ENCODE measurements at places on chromosomes 5 and 9.

DNA sequence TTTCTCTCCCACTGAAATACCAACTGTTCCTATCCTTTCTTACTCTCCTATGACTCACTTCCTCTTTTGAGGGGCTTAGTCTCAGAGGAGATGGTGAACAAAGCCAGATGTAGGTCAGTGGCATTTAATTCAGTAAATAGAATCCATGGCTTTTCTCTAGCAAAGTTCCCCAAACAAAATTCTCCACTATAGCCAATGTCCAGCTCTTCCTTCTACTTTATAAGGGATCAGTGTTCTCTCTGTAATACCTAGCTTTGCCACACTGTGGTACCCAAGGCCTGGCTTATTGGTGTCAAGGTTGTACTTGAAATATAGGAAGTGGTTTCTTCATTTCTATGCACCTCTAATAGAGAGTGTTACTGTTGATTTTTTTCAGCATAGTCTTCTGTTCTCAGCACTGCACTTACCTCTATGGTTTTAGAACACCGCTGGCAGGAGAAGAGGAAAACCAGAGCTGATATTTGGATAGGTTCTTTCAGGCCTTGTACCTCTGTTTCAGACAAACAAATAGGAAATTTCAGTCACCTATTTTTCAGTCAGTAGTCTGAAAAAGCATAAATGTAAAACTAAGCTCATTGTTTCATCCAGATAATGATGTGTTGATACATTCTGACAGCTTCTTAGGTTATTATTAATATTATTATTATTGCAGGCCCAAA is 40.6 kb upstream of the ITGA2 start:
- no peak for DNase-seq

DNA sequence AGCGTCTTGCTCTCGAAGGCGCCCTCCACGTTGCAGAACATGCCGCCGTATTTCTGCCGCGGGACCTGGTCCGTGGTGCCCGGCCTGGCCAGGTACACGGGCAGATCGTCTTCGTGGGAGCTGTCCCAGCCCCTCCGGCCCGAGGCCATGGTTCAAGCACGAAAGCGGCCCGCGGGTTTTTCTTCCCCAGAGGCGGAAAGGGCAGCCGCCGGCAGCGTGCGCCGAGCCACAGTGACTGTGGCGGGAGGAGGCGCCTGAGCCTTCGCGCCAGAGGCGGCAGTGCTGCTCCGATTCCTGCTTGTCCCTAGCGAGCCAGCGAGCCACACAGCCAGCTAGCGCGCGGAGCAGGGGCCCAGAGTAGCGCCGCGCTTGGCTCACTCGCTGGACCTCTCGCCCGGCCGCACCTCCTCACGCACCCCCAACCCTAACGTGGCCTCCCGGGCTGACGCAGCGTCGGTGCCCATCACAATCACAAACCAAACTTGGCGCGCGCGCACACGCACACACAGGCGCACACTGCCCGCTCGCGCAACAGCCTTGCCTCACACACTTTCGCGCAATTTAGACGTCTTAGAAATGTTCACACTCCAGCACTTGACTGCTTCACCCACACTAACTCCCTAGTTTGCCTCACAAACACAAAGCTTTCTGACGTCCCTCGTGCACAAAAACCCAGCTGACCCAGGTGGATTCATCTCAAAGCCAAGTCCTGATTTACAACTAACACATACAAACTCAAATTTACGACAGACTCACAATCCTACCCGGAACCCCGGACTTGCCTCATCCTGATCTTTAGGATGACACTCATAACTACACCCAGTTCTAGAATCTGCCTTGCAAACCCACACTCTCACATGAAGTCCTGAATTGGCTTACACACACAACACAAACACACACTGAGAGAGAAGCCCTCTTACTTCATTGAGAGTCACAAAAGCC is at the start of gene DPYSL3:
DPYSL3 (minus strand) TSS at position 359 of the 942 bp plus-strand sequence; CDS start at position 149, 210 bp downstream.
- no peak for DNase-seq

- no peak for DNase-seq
Measured at GRCh38 chr5:154829589-154830218, 20.7 kb downstream of the FAXDC2 start.

DNA sequence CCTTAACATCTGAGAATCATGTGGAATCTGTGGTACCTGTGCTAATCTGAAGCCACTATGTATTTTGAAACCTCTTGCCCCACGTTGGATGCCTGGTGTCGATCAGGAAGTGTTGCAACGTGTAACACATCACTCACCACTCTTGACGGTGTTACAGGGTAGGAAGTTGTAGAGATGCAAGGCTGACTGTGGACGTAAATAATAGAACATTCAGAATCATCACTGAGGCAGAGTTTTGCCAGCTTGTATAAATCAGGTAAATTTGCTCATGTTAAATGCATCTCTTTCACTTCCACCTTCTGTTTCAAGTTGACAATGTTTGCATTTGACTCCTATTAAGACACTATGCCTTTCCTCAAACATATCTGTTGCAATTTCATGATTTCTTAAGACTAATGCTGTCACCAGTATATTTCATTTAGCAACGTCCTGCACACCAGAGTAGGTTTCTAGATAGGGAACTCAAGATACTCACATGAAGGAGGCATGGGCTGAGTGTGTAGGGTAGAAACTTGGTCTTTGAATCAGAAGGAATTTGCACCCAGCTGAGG is 38.1 kb downstream of the BASP1 start:
- no peak for DNase-seq

DNA sequence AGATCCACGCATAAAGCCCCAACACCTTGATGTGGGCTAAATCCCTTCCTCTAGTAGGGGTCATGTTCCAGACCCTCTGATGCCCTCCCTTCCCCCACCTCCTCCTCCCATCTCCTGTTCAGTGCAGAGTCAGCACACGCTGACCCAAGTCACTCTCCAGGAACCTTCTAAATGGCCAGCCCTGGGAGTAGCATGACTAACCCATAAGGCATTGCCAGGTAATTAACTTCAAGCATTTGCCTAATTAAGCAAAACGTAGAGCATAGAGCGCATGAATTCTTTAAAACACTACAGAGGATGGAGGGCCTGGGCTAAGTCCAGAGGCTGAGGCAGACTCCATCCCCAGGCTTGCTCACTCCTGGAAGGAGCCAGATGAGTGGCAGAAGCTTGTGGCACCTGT is 276.3 kb upstream of the MSX2 start:
- no peak for DNase-seq

DNA sequence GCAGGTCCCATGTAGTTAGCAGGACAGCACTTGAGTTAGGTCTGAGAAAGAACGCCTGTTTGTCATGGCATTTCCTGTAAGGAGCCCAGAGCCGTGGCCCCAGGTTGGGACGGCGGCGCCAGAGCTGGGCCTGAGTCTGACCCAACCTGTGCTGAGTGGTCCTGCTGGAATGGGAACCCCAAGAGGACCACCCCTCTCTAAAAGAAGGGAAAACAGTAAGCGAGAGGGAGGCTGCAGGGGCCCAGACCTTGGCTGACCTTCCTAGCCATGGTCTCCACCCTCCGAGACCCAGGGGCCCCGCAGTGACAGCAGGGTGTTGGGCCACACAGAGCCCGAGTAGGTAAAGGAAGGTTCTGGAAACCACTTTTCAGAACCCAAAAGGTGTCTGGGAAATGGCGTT is 1.8 kb upstream of the LRRC14B start:
- DNase-seq: no peak

DNA sequence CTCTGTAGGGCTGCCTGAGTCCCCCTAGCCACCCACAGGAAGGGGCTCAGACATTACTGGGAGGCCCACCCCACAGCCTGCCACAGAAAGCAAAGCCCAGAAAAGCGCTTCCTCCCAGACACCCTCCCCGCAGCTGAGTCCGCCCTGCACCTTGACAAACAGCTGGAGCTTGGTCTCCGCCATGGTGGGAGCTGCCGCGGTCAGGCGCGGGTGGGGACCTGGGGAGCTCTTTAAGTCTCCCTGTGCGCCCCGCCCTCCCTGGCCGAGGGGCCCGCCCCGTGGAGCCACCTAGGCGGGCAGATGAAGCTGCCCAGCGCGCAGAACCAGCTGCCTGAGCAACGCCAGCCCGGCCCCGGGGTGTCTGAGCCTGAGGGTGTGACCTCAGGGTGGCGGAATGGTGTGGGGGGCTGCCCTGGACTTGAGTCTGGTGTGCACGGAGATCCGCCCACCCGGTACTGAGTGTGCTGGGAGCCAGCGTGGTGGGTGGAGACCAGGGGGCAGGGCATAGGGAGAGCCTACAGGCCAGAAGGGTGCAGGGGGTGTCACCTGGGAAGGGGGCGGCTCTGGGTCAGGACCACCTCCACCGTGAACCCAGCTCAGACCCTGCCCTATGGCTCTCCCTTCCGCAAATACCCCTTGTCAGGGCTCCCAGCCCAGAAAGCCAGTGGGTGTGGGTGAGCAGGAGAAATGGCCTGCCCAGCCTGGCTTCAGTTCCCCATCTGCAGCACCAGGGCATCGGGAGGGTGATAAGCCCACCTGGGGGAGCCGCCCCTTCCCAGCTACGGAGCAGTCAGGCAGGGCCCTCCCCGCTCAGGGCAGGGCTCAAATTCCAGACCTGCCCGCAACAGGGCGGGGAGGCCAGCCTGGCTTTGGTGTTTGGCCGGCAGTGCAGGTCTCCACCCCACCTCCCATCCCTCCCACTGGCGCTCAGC is at the start of gene CLIC3:
CLIC3 (minus strand) TSS at position 208 of the 932 bp plus-strand sequence; CDS start at position 183, 25 bp downstream.
- peak; percentile 48 for DNase-seq

DNA sequence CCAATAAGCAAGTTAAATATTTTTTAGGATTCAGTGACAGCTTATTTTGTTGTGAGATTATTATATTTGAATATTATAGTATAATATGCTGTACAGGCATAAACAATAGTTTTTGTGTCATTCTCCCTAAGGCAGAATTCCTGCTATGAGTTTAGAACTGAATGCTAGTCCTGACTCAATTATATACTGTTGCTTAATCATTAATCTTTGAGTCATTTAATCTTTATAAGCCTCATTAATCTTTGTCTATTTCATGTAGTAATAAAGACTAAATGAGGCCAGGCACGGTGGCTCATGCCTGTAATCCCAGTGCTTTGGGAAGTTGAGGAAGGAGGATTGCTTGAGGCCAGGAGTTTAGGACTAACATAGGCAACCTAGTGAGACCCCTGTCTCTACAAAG is 3.6 kb upstream of the DCP2 start:
- no peak for DNase-seq

Measured in stimulated activated CD8-positive, alpha-beta memory T cell treated with anti-CD3 and anti-CD28 coated beads, Interleukin-12 subunit alpha, Interleukin-12 subunit beta, amount 100 ng/mL, for 4 hours (primary cell).